ENCODE measurements at places on chromosomes 6 and 20.

DNA sequence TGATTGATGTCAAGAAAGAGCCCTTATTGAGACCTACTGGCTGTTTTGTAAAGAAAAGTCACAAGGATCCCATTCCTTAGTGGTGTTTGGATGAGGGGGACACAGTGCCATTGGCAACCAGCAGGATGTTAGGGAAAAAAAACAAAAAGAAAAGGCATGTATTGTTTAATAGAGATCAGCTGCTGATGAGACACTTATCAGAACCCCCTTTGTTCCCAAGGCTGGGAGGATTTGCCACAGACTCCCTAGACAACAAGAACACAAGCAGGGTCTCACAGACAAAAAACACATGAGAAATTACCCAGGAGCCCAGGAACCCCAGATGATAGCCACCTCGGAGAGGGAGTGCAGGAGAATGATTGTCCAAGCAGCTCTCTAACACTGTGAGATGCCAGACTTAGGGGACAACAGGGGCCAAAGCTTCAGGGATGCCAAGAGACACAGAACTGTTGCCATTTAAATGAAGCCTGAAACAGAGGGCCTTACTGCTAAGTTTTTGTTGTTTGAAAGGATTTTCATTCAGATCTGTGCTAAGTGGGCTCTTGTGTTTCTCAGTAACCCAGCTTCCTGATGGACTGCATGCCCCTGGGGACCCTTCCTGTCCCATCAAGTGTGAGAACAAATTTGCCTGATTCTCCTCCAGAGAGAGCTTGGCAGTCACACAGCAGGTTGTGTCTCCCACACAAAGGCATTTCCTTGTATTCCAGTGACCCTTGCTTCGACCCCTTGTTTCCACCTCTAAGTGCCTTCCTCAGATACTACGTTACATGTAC is 48.7 kb upstream of the HEY2 start:
- DNase-seq, result no peak

DNA sequence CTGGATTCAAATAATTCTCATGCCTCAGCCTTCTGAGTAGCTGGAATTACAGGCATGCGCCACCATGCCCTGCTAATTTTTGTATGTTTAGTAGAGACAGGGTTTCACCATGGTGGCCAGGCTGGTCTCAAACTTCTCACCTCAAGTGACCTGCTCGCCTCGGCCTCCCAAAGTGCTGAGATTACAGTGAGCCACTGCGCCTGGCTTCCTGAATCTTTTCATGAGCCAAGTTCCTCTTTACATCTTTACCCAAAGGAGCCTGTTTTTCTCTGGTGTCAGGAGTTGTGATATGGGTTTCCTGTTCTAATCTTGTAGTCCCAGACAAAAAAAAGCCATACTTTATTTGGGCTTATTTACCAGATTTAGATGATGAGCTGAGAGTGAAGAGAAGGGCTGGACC is 34.4 kb downstream of the PCNA start:
- peak; percentile 40 for DNase-seq

- DNase-seq, result peak; percentile 58
These were observed 56.9 kb upstream of the ARMH2 start for GRCh38 chr6:24855395-24856245.

DNA sequence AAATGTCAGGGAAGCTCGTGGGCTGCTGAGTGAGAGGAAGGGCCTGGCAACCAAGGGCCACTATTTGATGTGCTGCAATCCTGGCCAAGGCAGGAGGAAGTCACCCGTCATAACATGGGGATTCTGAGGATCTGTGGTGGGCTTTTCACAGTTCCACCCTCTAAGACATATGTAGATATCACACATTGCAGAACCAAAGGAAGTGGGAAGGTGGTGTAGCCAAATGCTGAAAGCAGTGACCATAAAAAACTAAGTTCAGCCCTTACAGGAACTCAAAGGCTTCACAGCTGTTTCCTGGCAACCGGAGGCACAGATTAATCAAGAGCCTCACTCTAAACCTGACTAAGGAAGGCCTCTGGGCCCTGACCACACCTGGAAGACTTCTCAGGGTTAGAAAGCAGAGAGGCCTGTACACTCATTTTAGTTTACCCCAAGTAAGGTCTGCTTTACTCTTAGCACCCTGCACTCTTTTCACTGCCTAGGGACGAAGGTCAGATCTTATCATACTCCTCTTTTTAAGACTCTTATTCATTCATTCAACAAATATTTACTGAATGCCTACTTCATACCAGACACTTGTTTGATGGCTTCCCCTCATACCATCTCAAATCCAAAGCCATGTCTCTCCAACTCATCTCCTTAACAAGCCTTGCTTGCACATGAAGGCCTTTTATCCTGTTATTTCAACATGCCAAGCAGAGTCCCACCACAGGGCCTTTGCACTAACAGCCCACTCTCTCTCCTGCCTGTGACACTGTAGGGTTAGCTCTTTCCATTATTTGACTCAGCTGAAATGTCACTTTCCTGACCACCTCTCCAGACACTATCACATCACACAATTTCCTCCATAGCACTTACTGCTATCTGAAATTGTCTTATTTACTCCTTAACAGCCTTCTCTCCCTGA is 2.6 kb downstream of the UBE2V1 start:
- DNase-seq, result no peak

DNA sequence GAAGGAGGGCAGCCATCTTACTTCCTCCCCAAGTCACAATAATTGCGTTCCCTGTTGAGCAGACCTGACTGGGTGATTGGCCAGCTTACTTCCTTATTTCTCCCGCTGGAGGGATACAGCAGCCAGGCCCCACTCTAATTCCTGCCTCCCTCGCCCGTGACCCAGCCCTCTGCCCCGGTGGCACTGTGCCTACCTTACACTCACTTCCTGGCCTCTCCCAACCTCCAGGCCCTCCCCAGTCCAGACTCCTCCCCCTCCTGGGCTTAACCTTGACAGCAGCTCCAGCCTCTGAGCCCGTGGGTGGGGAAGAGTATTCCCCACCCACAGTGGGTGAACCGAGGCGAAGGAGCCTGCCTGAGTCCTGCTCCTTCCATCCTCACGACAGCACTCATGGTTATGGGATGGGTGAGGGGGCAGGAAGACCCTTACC is 3.0 kb downstream of the BAK1 start:
- peak; percentile 57 for DNase-seq
